ENCODE measurements at places on chromosomes 11 and 22. TPM values are rescaled to one million over a fixed set of nuclear protein-coding genes. Genes with fewer than 3 reads are reported as not detected.
A peak's percentile ranks its signal among the peaks of the same experiment; 100 is the strongest.

GRCh38 chr11:29159552-29160465, 857.0 kb downstream of the KCNA4 start:
- no peaks in the 10 kb centered on the region for H3K36me3 ChIP-seq
- peak; percentile 64 for DNase-seq
- H3K4me3 ChIP-seq, result no peak overlapping the region
- no peak overlapping the region for H3K27ac ChIP-seq
- H3K4me1 ChIP-seq, result no peaks in the 10 kb centered on the region
- no peaks in the 10 kb centered on the region for H3K27me3 ChIP-seq

DNA sequence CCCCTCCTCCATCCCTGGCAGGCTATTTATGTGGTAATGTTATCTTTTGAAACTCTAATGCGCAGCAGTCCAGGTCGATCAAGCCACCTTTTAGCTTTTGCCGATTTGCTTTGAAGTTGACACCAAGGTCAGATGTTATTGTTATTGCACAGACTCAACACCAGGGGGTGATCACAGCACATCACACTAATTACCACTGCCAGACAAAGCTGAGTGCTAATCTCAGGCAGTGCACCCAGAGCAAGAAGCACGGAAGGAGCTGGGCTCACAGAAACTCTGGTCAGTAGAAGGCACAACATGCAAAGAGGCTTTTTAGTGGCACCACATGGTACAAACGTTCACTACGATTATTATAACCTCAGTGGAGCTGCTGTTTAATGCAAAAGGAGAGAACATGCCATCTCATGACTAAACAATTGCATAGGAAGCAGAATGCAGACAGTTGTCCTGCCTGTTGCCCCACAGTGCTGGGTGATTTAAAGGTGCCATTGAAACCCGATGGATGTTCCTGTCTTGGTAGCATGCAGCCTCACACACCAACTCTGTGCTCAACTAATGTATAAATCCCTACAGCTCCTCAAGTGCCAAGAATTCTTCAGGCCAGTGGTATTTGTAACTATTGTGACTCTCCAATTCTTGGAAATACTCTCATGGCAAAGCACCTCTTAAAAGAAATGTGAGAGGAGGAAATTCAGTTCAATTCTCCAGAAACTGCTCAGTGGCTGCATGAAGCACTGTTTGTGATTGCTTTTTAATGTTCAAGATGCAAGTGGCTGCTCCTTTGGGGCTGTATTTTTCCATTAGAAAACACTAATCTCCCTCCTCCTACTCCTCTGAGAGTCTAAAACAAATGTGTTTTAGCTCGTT, 353.9 kb upstream of the DDI1 start:
- no peaks in the 10 kb centered on the region for H3K4me1 ChIP-seq
- H3K36me3 ChIP-seq, result no peaks in the 10 kb centered on the region
- no peaks in the 10 kb centered on the region for H3K27me3 ChIP-seq
- H3K27ac ChIP-seq, result no peak overlapping the region

DNA sequence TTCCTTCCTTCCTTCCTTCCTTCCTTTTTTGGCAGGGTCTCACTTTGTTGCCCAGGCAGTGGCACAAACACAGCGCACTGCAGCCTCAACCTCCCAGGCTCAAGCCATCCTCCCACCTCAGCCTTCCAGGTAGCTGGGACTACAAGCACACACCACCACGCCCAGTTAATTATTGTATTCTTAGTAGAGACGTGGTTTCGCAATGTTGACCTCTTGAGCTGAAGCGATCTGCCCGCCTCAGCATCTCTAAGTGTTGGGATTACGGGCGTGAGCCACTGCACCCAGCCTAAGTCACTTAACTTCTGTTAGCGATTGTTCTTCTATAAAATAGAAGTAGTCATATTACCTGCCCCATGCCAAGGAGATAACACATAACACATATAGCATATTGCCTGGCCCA, 2.8 kb upstream of the SYTL2 start:
- no peak overlapping the region for H3K4me3 ChIP-seq
- DNase-seq, result no peak
- H3K27me3 ChIP-seq, result no peaks in the 10 kb centered on the region
- H3K36me3 ChIP-seq, result no peaks in the 10 kb centered on the region
- no peak overlapping the region for H3K27ac ChIP-seq

- no peak overlapping the region for H3K27ac ChIP-seq
- H3K4me3 ChIP-seq, result no peak overlapping the region
- DNase-seq, result no peak
- no peaks in the 10 kb centered on the region for H3K4me1 ChIP-seq
- H3K27me3 ChIP-seq, result no peaks in the 10 kb centered on the region
- H3K36me3 ChIP-seq, result no peaks in the 10 kb centered on the region
Measured at GRCh38 chr11:70547821-70548670, 149.7 kb downstream of the CTTN start.

GRCh38 chr11:115286614-115287013, 217.6 kb downstream of the CADM1 start:
- no peaks in the 10 kb centered on the region for H3K27me3 ChIP-seq
- H3K36me3 ChIP-seq, result no peaks in the 10 kb centered on the region
- H3K4me1 ChIP-seq, result no peaks in the 10 kb centered on the region
- H3K4me3 ChIP-seq, result no peak overlapping the region
- H3K27ac ChIP-seq, result no peak overlapping the region

DNA sequence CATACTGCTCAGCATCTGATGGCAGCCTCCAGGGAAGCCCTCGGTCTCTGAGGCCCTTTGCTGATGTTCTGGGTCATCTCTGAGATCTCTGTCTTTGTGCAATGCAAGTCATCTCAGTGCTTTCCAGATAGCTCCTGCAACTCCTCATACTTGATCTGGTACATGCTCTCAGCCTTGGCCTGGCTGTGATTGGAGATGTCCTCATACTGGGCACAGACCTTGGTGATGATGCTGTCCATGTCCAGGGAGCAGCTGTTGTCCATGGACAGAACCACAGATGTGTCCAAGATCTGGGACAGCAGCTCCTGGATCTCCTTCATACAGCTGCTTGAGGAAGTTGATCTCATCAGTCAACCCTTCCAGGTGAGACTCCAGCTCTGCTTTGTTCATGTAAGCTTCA, 69.1 kb downstream of the SIK2 start:
- H3K4me3 ChIP-seq, result no peak overlapping the region
- no peaks in the 10 kb centered on the region for H3K4me1 ChIP-seq
- no peak overlapping the region for H3K27ac ChIP-seq
- no peaks in the 10 kb centered on the region for H3K27me3 ChIP-seq
- peaks cover 3% of the 10 kb centered on the region for H3K36me3 ChIP-seq
- no peak for DNase-seq

DNA sequence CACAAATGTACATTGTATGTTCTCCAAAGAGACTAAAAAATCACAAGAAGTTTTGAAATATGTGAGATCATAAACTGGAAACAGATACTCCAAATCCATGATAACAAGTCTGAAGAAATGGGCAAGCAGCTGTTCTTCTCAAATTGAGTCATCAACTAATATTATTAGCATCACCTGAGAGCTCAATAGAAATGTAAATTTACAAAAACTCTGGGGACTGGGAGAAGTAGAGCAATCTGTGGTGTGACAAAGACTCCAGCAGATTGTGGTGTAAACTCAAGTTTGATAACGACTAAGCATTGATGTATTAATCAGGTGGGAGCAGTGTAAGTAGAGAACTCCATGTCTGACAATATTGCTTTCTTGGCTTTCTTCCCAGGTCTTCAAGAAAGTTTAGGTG, 53.2 kb downstream of the GLYATL1 start:
- DNase-seq, result no peak
- H3K4me3 ChIP-seq, result no peak overlapping the region
- H3K27ac ChIP-seq, result no peak overlapping the region
- no peaks in the 10 kb centered on the region for H3K27me3 ChIP-seq
- no peaks in the 10 kb centered on the region for H3K4me1 ChIP-seq

GRCh38 chr22:47337161-47337621, 574.7 kb downstream of the TBC1D22A start:
- no peaks in the 10 kb centered on the region for H3K27me3 ChIP-seq
- no peak overlapping the region for H3K27ac ChIP-seq
- peak overlapping the region; percentile 7 for H3K4me3 ChIP-seq
- peak; percentile 92 for DNase-seq

DNA sequence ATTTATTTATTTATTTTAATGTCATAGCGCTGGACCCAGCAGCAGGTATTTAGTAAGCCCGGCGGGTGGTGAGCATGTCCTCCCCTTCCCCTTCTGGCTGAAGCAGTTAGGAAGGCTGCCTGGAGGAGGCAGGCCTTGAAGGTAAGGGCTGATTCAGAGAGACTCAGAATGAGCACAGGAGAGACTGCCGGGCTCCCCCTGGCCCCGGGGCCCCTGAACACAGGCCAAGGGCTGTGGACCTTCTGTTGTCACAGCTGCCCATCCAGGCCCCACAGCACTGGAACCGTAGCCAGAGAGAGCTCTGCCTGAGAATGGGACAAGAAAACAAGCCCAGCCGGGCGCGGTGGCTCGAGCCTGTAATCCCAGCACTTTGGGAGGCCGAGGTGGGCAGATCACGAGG, 52.8 kb downstream of the KCNJ4 start:
- no peaks in the 10 kb centered on the region for H3K4me1 ChIP-seq
- H3K27me3 ChIP-seq, result no peaks in the 10 kb centered on the region
- no peak overlapping the region for H3K4me3 ChIP-seq
- DNase-seq, result no peak

DNA sequence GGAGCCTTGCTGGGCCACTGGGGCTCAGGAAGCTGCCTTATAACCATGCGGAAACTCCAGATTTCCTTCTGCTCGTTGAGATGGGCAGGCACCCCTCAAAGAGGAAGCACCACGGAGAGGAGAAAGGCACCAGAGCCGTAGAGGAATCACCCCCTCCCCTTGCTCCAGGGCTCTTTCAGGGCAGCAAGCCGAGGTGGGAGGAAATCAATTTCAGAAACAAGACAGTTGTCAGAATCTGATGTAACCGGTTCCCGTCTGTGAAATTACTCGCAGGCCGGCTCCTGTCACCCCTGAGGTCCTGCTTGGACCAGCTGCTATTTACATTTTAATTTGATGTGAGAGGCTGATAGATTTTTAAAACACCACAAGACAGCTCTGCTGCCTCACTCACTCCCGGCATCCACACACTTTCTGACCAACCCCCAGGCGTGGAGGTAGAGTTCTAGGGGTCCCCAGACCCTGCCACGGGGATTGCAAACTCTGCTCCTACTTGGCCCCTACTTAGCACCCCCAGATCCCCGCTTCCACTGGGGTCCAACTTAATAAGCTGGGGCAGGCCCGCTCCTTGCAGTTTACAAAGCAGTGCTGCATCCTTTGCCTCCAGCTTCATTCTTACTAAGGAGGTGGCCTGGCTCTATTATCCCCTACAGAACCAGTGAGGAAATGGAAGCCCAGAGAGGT, 162.5 kb downstream of the CEP164 start:
- peaks cover 3% of the 10 kb centered on the region for H3K27me3 ChIP-seq
- no peak overlapping the region for H3K27ac ChIP-seq
- H3K4me3 ChIP-seq, result no peak overlapping the region

DNA sequence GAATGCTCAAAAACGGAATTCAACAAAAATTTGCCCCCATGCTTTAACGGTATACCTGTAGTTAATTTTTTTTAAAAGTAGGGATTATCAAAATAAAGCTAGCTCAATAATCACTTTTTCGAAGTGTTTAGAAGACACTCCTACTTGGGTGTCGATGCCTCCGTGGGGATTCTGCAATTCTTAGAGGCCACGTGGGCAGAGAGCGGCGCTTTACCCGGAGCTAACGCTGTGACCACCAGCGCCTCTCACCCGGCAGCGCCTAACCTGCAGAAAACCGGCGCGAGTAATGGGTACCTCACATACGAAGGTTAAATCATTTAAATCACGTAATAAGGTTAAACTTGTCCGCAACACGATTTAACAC, 583 bp downstream of the TAF1D start:
- peak overlapping the region; percentile 98 for H3K4me3 ChIP-seq
- peak; percentile 68 for DNase-seq
- peaks cover 6% of the 10 kb centered on the region for H3K36me3 ChIP-seq
- peak overlapping the region; percentile 95 for H3K27ac ChIP-seq
- peaks cover 4% of the 10 kb centered on the region for H3K4me1 ChIP-seq

GRCh38 chr11:62592146-62592815, 958 bp upstream of the TUT1 start:
- H3K36me3 ChIP-seq, result peaks cover 19% of the 10 kb centered on the region
- H3K27ac ChIP-seq, result peak overlapping the region; percentile 91
- H3K27me3 ChIP-seq, result no peaks in the 10 kb centered on the region

DNA sequence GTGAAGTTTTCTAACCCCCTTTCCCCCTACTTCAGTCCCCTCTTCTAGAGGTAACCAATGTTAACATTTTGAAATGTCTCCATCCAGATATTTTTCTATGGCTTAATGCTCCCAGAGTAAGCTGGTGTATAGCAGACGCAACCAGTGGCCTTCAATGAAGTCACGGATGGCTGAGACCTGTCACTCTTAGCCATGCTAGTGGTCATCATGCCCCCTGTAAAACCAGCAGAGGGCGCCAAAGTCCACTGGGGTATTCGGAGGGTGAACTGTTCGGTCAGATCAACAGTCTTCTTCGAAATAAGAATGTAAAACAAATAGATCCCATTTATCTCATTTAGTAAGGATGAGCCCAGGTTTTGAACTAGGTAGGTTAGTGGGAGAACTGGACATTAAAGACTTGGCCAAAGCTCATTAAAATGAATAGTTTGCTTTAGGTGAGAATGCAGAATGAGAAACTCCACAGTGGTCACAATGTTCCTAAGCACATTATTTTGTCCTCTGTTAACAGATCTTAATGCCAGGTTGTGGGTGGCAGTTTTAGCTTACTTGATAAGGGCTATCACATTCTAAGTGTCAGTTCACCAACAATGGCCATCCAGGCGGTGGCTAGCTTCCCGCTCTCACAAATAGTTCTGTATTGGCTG, 8.6 kb upstream of the MMP8 start:
- H3K27ac ChIP-seq, result no peak overlapping the region
- peaks cover 8% of the 10 kb centered on the region for H3K4me1 ChIP-seq
- H3K36me3 ChIP-seq, result no peaks in the 10 kb centered on the region
- H3K27me3 ChIP-seq, result no peaks in the 10 kb centered on the region
- DNase-seq, result peak; percentile 47

DNA sequence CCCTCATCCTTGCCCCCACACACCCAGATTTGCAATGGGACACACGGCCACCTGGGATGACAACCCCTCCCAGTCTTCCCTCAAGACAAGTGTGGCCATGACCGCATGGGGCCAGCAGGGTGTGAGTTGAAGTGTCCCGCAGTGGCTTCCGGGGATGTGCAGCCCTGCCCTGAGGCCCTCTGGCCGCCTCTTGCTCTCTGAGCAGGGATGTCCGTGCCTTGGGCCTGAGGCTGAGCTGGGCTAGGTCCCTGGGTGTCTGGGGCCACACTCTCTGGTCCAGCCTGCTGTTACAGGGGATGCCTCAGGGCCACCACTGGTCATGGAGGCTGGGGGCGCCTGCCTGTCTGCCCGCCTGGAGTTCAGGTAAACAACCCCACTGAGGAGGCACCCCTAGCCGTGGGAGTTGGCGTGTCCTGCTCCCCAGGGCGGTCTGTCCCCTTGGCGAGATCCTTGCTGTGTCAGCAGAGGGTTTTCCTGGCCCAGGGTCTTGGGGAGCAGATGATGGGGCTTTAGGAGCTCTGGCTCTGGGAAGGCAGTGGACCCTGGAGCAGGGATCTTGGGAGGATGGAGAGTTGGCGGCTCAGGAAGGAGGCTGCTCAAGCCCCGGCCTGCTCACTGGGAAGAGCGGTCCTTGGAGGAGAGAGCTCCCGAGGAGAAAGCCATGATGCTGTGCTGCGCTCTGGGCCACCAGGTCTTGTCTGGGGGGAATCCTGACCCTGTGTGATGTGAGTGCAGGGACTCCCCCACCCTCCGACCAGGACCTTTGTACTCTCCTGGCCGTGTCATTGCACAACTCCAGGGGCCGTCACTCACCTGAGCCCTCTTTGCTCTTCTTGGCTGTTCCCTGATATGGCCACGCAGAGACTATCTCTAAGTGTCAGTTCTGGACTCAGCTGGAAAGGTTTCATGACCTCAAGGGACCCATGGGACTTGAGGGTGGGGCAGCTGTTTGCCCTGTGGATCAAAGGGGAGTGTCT, 67.9 kb downstream of the KCNQ1 start:
- DNase-seq, result no peak
- no peaks in the 10 kb centered on the region for H3K4me1 ChIP-seq
- no peak overlapping the region for H3K4me3 ChIP-seq
- H3K27ac ChIP-seq, result no peak overlapping the region
- no peaks in the 10 kb centered on the region for H3K36me3 ChIP-seq

The P2RX6 gene
- 17.8 TPM for total RNA-seq
